T-helper 17 cell (primary cell): ENCODE measurements at places on chromosomes 2 and 18.

- no peak for DNase-seq
Measured at GRCh38 chr18:78818495-78818894, 161.1 kb upstream of the SALL3 start.

- DNase-seq = no peak
Measured at GRCh38 chr2:16227811-16228462, 287.6 kb downstream of the MYCN start.

- no peak for DNase-seq
Measured at GRCh38 chr2:12764849-12765605, 48.3 kb downstream of the TRIB2 start.

GRCh38 chr2:94994063-94994913 lies 31.2 kb upstream of the MAL start:
- DNase-seq = no peak

- no peak for DNase-seq
Measured at GRCh38 chr2:122193622-122194021, 438.2 kb downstream of the TSN start.

- DNase-seq = no peak
Measured at GRCh38 chr18:68839701-68840100, 41.8 kb downstream of the CCDC102B start.

- DNase-seq = no peak
Measured at GRCh38 chr2:68030529-68030928, 32.3 kb downstream of the C1D start.

DNA sequence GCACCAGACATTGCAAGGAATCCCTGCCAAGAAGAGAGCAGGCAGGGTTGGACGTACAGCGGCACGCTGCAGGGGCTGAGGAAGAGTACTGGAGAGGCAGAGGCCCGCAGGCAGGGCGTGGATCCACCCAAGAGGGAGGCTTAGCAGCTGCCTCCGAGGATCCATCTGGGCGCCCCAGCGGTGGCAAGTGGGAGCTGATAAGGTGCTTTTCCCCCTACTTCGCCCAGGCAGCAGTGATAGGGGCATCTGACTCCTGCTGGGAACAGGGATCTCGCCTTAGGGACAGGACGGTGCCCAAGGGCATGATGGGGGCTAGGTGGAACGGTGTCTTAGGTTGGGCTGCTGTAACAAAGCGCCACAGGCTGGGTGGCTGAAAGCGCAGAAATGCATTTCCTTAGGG lies 67.4 kb upstream of the HS6ST1 start:
- DNase-seq = no peak

DNA sequence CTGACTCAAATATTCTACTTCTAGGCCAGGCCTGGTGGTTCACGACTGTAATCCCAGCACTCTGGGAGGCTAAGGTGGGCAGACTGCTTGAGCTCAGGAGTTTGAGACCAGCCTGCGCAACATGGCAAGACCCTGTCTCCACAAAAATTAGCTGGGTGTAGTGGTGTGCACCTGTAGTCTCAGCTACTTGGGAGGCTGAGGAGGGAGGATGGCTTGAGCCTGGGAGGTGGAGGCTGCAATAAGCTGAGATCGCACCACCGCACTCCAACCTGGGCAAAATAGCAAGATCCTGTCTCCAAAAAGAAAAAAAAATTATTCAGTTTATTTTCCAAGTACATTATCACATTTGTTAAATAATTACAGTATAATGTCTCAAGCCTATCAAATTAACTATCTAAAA lies 7.3 kb downstream of the PPP3R1 start:
- no peak for DNase-seq

DNA sequence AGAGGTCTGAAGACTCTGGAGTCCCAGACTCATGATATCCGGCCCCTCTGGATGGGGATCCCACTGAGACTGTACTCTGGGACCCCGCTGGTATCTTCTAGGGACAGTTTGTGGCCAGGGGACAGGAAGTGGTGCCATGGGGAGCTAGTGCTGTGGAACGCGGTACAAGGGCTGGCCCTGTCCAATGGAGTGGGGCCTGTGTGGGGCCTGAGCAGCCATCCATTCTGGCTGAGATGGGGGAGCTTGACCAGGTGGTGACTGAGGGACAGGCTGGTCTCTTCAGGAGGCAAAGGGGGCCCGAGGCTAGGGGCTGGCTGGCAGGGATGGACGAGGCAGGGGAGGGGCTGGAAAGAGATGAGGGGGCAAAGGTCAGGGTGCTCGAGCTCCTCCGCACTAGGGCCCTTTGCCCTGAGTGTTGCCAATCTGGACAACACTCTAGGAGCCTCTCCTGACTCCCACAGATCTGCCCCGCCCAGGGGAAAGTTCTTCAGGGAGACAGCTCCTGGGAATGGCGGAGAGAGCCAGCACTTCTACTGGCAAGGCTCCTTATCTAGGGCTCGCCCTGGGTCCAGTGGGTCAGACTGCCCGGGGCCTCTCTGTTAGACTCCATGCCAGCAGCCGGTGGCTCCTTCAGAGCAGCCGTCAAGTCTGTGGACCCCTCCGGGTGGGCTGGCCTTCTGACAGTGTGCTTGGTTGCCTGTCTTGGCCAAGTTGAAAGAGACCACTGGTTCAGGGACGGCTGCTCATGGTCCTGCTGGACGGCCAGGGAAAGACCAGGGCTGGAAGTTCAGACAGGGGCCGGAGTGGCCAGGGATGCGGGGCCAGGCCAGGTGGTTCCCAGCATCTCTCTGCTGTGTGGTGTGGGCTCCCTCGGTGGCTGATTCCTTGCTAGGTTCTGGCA lies 12.3 kb downstream of the MALL start:
- no peak for DNase-seq

DNA sequence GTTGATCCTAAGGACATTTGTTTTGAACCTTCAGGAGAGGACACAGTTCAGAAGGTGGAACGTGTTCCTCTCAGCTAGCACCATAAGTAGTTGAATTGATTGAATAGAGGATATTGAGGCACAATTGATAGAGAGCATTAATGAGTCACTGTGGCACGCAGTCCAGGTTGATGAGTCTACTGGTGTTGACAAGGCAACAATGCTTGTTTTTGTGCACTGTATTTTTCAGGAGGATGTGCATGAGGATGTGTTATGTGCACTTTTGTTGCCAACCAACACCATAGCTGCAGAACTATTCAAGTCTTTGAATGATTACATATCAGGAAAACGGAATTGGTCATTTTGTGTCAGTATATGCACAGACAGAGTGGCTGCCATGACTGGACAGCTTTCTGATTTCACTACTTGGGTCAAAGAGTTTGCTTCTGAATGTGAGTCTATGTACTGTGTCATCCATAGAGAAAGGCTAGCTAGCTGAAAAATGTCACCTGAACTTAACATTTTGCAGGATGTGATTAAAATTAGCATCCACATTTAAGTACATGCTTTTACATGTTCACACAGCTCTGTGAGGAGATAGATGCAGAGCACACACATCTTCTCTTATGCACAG lies 140.1 kb upstream of the B3GNT2 start:
- no peak for DNase-seq

DNA sequence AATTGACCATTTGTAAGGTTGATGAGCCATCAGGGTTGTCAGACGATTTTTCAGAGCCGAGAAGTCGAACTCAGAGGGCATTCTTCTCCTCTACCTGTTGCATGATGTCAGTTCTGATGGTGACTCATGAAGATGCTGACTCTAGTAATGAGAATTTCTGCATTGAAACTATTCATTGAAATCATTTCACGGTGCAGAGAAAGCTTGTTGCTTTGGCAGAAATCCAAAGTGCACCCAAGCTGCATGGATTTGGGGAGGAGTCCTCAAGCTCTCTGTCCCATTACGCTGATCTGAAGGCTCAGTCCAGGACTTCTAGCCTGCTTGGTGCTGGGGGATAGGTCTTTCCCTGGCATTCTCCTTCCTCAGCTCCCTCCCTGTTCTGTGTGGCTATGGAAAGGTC lies 125.7 kb upstream of the PXDN start:
- no peak for DNase-seq

- no peak for DNase-seq
Measured at GRCh38 chr2:85181844-85182456, 48.8 kb downstream of the TCF7L1 start.

DNA sequence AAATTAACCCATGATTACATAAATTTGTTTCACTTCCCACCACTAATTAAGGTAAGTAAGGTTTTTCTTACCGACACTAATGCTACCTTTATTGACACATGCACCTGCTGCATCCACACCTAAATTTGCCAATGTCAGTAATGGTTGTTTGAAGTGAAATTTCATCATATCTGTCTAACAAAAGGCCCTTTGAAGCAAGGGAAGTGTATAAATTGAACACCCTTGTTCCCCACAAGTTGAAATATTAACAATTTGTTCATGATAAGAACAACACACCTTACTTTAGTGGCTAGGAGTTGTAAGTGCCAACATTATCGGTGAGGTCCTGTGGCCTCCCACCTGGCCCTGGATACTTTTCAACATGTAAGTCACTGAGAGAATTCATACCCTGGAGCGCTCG lies 116.3 kb upstream of the CDCA7 start:
- DNase-seq = no peak

DNA sequence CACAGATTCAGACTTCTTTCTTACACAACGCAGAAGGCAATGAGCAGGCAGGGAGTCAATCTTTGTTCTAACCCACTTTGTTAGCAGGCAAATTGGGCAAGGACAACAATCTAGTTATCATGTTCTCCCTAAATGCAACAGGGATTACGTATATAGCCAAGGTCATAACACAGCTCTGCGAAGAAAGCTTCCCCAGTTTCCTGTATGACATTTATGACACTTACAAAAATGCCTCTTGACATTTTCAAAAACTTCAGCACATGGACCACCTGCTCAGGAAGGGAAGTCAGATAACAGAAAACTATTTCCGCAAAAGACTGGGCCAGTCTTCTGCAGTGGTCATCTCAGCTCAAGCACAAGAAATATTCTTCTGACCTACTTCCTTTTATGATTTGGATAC lies 106.1 kb downstream of the IRS1 start:
- no peak for DNase-seq

- no peak for DNase-seq
Measured at GRCh38 chr18:13163167-13163927, 55.2 kb upstream of the LDLRAD4 start.

DNA sequence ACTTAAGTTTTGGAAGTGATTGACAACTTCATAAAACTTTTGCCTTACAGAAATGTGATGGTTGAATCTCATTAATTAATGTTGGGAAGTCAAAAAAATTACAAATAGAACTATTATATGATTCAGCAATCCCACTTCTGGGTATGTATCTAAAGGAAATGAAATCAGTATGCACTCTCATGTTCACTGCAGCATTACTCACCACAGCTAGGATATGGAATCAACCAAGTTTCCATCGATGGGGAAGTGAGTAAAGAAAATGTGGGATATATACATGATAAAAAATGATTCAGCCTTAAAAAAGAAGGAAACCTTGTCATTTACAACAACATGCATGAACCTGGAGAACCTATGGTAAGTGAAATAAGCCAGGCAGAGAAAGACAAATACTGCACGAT lies 112.4 kb upstream of the WDR75 start:
- DNase-seq = no peak

DNA sequence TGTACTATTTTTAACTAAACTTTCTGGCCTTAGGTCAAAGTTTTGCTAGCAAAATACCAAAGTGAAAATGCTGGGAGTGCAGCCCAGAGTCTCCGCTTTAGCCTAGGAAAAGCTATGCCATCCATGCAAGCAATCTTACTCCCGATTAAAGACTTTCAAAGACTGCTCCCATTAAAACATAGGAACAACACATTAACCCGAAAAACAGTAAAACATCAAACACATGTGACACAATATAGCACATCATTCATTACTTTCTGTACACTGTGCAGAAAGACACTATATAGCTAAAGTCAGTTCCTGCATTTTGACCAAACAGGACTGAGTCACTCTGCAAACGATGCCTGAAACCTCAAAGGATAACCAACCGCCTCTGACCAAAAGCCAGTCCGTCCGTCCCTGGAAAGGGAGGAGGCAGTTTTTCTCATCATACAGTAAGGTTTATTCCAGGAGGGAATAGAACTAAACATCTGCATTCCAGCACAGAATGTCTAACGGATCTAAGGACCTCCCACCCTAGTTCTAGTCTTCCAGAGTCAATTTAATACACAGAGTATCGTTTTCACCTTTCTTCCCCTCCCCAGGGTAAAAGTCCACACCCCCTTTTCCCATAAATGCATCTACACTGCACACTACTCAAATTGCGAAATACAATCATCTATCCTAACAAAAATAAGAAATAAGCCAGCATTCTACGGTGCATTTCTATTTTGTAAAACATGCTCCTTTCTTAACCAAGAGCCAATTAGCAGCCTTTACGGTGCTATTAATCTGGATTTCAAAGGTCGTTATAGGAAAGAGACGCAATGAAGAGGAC lies 1.7 kb downstream of the ROCK2 start:
- DNase-seq = no peak

DNA sequence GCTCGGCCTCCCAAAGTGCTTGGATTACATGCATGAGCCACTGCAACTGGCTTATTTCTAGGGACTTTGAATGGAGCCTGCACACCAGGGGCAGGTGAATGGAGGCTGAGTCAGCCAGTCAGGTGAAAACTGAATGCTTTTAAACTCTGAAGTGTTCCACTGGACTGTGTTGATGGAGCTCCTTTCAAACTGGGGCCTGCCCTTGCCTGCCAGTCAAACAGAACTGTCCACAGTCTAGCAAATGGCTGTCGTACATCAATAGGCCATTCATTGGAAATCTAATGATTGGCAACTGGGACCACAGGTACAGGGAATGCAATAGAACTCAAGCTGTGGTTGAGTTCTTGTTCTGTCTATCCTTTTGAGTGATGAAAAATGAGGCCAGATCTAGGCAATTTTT lies 966 bp upstream of the NOSTRIN start:
- no peak for DNase-seq

DNA sequence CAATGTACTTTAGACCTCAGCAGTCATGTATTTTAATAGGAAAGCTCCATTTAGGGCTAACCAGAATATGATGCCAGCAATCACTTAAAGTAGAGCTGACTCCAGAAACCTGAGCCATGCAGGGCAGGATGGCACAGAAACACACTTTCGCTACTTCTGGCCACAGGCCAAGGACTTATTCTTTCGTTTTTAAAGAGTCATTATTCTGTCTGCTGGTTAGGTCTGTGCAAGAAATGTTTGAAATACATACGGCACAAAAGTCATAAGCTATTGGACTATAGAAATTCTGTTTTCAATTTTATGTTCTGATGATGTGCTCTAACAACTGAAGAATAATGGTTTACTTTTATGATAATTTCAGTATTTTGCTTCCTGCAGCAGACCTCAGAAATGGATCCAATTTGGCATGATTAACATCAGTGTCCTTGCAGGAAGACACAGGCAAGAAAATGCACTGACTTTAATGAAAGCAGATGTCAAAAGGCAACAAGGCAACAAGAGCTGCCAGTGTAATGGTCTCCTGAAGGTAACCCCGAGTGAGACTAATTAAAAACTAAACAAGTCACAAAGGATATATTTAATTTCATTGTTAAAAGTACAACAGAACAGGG lies 114.4 kb upstream of the CHRNA1 start:
- no peak for DNase-seq

GRCh38 chr18:22168360-22168921 lies 948 bp upstream of the GATA6 start:
- no peak for DNase-seq

- DNase-seq = no peak
Measured at GRCh38 chr18:78765142-78765541, 214.5 kb upstream of the SALL3 start.

GRCh38 chr2:182165202-182165601 lies 179.5 kb downstream of the PPP1R1C start:
- no peak for DNase-seq
